CD4-positive, alpha-beta T cell treated with Interferon alpha-2 for 1 hour (primary cell): ENCODE measurements at places on chromosomes 11 and 22.
A peak's percentile ranks its signal among the peaks of the same experiment; 100 is the strongest.

DNA sequence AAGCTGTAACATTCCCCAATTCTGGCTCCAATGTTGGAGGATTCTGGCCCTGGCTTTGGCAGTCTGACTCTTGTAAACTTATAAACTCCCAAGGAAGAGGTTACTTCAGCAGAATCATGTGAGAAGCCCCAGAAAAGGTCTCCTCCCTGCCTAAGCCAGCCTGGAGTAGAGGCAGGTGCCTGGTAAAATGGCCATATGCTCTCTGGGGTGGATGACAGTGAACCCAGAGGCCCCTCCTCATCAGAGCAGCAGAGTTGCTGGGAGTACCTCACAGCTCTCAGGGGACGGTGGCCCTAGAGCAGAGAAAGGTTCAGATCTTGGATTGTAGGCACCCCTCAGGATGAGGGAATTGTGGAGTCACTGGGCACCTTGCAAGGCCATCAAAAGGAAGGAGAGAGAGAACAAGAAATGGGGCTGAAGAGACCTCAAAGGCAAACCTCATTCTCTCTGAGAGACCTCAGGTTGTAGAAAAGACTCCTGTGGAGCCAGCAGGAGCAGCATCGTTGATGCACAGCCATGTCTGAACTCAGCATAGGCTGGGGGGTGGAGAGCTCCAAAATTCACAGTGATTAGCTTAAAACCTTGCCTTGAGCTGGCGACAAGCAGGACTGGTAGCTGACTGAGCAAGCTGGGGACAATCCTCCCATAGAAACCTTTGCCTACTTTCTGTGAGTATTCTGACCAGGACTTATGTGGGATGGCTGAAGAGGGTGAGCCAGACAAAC is 4.9 kb upstream of the P2RY6 start:
- DNase-seq: no peak

- no peak for DNase-seq
These were observed 29.8 kb upstream of the TECTA start for GRCh38 chr11:121070951-121071845.

GRCh38 chr11:15607361-15608036 is 492.8 kb downstream of the INSC start:
- no peak for DNase-seq

- DNase-seq: peak; percentile 13
These were observed 539 bp downstream of the SLC35C1 start for GRCh38 chr11:45805305-45806071.

- no peak for DNase-seq
These were observed 532.3 kb downstream of the BRD1 start for GRCh38 chr22:49295465-49295743.

GRCh38 chr11:40099426-40100161 is 1359.9 kb downstream of the LRRC4C start:
- DNase-seq: no peak

GRCh38 chr11:117319214-117319840 is 3.3 kb upstream of the BACE1 start:
- no peak for DNase-seq

- peak; percentile 92 for DNase-seq
These were observed 110.6 kb downstream of the ETS1 start for GRCh38 chr11:128476729-128477128.
